ENCODE measurements at places on chromosomes 6 and 20.

- DNase-seq: no peak
Observed at GRCh38 chr6:147507162-147508041, 1.1 kb upstream of the SAMD5 start.

DNA sequence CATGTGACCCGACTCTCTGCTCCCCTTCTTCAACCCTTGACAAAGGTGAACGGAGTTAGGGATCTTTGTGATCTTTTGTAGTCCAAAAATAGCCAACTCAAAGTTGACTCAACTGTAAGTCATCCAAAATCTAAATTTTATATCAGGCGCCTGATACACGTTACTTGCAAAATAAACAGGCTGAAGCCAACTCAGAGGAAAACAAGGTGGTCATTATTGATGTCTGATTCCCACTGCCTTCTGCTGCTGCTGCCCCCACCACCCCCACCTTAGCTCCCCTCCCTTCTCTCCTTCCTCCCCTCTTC, 13.2 kb upstream of the RNF8 start:
- DNase-seq: no peak

DNA sequence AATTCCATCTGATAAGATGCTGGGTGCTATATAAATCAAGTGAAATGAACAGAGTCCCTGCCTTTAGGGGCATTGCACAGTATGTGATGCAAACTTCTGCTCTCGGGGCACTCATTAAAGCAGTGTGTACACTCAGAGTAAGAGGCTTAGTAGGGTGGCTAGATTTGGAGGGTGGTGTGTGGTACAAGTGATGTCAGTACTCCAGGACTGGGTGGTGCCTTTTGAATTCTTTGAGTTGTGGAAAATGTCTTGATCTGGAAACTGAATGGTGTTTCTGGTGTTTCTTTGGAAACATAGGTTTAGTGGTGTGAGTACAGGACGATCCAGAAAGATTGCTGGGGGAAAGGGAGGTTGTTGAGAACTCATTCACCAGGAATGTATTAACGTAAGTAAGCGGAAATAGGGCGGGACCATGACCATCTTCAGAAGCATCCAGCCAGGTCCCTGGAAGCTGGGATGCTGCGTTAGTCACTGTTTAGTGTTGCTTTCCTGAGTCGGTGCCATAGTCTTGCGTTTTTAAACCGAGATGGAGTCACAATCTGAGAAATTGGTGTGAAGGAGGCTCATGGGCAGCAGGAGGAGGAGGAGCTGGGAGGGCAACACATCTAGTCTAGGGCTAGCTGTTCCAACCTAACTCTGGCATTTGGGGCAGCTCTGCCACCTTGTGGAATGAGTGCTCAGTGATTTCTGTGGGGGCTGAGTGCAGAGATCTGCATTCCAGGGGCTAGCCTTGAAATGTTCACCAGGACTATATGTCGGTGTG, 70.3 kb downstream of the SCAND1 start:
- peak; percentile 82 for DNase-seq

DNA sequence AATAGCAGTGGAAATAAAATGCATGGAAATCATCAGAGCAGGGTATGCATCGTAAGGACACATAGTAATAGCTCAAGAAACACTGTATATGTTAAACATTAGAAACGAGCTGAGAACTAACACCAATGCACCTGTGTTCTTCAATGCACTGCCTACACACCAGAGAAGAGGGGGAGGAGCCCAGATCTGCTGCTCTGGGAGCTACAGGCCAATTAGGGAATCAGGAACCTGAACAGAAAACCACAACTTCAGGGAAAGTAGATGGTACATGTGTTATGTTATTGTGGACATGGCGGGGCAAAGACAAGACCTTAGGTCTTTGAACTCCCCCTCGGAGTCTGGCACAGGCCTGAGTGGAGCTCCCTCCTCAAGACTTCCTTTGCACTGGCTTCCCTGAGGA, 39.7 kb downstream of the RIPOR3 start:
- DNase-seq: no peak

GRCh38 chr20:60642541-60642940, 609.5 kb upstream of the CDH4 start:
- DNase-seq: no peak

GRCh38 chr6:40671001-40671693, 84.0 kb upstream of the LRFN2 start:
- no peak for DNase-seq

Measured in adrenal gland (tissue), 19 donors.